ENCODE measurements at places on chromosomes 1 and 21. TPM values are rescaled to one million over a fixed set of nuclear protein-coding genes. Genes with fewer than 3 reads are reported as not detected.

- H3K36me3 ChIP-seq = peaks cover 2% of the 10 kb centered on the region
- no peak for DNase-seq
- no peaks in the 10 kb centered on the region for H3K27me3 ChIP-seq
- H3K27ac ChIP-seq = no peak overlapping the region
Observed at GRCh38 chr21:25967901-25968438, 202.6 kb downstream of the APP start.

DNA sequence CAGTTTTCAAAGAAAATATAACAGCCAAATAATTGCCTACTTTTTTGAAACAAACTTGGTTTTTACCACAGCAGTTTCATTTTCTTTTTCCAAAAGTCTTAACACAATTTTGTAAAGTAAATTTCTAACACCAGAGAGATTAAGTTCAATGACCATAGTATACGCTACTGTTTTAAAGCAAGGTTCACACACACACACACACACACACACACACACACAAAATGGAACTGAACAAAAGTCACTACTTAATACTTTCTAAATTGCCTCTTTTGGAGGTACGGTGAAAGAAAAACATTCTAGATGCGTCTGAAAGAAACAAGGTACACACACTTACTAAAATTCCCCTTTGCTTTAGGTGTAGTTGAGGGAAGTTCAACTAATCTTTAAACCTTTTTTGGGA, 30.1 kb downstream of the C21orf91 start:
- H3K27ac ChIP-seq = no peak overlapping the region
- H3K36me3 ChIP-seq = no peaks in the 10 kb centered on the region
- H3K4me1 ChIP-seq = no peaks in the 10 kb centered on the region
- no peaks in the 10 kb centered on the region for H3K27me3 ChIP-seq
- no peak overlapping the region for H3K4me3 ChIP-seq
- DNase-seq = no peak

DNA sequence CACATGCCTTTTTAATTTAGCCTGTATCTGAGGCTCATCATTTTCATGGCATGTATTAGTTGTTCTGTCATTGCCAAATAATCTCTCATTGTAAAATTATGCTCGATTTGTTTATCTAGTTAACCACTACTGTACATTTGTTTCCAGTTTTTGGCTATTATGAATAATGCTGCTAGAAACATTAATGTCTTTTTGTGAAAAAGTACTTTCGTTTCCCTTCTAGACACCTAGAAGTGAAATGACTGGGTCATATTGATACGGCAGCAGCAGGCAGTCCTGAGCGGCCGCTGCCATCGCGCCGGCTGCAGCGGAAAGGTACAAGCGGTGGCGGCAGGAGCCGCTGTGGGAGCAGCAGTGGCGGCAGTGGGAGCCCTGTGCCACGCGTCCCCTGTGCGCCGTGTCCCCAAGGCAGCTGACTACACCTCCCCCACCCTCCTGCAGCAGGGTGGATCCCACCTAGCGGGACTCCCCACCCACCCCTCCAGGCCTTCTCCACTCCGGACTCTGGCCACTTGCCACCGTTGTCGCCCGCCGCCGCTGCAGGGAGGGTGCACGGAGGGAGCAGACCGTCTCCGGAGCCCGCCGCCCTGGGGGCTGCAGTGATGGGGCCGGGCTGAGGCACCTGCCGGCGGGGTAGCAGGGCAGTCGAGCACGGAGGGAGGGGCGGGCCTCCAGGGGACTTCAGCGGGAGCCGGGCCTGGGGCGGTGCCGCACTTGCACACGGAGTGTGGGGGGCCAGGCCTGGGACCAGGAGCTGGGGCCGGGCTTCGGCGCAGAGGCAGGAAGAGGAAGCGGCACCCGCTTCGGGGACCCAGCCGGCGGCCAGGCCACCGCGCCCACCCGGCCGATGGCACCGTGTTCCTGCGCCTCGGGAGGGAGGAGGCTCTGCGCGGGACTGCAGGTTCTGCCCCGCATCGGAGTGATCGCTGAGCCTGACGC, 66.8 kb upstream of the RGS7 start:
- H3K4me3 ChIP-seq = peak overlapping the region; percentile 52
- peak; percentile 37 for DNase-seq
- H3K27me3 ChIP-seq = no peaks in the 10 kb centered on the region
- H3K4me1 ChIP-seq = no peaks in the 10 kb centered on the region

- no peaks in the 10 kb centered on the region for H3K4me1 ChIP-seq
- no peak overlapping the region for H3K27ac ChIP-seq
- H3K27me3 ChIP-seq = peaks cover 15% of the 10 kb centered on the region
- no peaks in the 10 kb centered on the region for H3K36me3 ChIP-seq
Observed at GRCh38 chr1:21662426-21663247, 6.5 kb downstream of the RAP1GAP start.

- no peak for DNase-seq
- H3K27me3 ChIP-seq = no peaks in the 10 kb centered on the region
- H3K36me3 ChIP-seq = peaks cover 18% of the 10 kb centered on the region
- H3K27ac ChIP-seq = no peak overlapping the region
Observed at GRCh38 chr1:179092896-179093461, 11.1 kb downstream of the TOR3A start.

GRCh38 chr1:29134695-29135028, 11.0 kb upstream of the TMEM200B start:
- no peak for DNase-seq
- H3K36me3 ChIP-seq = no peaks in the 10 kb centered on the region
- H3K4me3 ChIP-seq = no peak overlapping the region
- no peaks in the 10 kb centered on the region for H3K27me3 ChIP-seq

The RASAL2 gene
- 6.4 TPM for total RNA-seq

The C8B gene
- total RNA-seq = not detected

- peak; percentile 19 for DNase-seq
- H3K27me3 ChIP-seq = no peaks in the 10 kb centered on the region
- H3K27ac ChIP-seq = no peak overlapping the region
- H3K36me3 ChIP-seq = peaks cover 7% of the 10 kb centered on the region
- no peak overlapping the region for H3K4me3 ChIP-seq
Observed at GRCh38 chr21:36347962-36348328, 27.9 kb downstream of the MORC3 start.

The C1orf74 gene
- total RNA-seq = 3.1 TPM

The SPRR2A gene
- total RNA-seq = not detected

The USP24 gene
- 63.9 TPM for total RNA-seq

All from fibroblast of lung (primary cell).